ENCODE measurements at places on chromosomes 16 and 17. TPM values are rescaled to one million over a fixed set of nuclear protein-coding genes. Genes with fewer than 3 reads are reported as not detected.

DNA sequence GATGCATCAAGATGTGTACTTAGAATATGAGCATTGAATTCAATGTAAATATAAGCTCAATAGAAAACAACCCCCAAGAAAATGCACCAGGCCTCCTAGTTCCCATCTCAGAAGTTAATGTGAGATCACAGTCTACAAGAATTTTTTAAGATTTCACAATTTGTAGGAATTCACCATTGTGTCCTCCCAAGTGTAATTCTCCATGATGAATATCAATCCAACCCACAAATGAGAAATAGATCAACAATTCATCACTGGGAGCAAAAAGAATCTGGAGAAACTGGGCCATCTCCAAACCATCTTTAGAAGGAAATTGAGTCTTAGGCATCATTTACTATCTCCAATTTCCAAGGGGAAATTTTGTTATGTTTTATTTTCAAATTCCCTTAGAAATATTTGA lies 310.5 kb upstream of the GOT2 start:
- no peaks in the 10 kb centered on the region for H3K27me3 ChIP-seq
- no peak overlapping the region for H3K4me3 ChIP-seq
- no peaks in the 10 kb centered on the region for H3K4me1 ChIP-seq
- no peak for DNase-seq

- H3K27me3 ChIP-seq, result peaks cover 38% of the 10 kb centered on the region
- H3K27ac ChIP-seq, result no peak overlapping the region
- no peak for DNase-seq
Observed at GRCh38 chr16:78072275-78072674, 27.2 kb upstream of the WWOX start.

- peaks cover 2% of the 10 kb centered on the region for H3K36me3 ChIP-seq
- H3K27me3 ChIP-seq, result no peaks in the 10 kb centered on the region
- DNase-seq, result no peak
- no peak overlapping the region for H3K27ac ChIP-seq
- peaks cover 12% of the 10 kb centered on the region for H3K4me1 ChIP-seq
Observed at GRCh38 chr16:12242516-12242915, 266.0 kb downstream of the SNX29 start.

GRCh38 chr16:78816499-78817195 lies 717.2 kb downstream of the WWOX start:
- no peak overlapping the region for H3K27ac ChIP-seq
- no peak for DNase-seq
- H3K4me1 ChIP-seq, result peaks cover 10% of the 10 kb centered on the region
- H3K36me3 ChIP-seq, result no peaks in the 10 kb centered on the region

DNA sequence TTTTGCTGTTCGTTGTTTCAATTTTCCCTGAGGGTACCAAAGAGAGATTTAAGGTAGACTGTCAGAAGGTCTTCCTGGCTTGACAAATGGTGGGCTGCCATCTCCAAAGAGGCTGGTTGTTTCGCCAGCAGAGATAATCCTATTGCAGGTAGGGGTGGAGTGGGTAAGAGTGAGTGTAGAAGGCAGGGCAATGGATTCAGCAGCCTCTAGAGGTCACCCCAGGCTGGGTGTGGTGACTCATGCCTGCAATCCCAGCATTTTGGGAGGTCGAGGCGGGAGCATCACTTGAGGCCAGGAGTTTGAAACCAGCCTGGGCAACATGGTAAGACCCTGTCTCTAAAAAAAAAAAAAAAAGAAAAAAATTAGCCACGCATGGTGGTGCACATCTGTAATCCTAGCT lies 34.6 kb downstream of the DCAKD start:
- peaks cover 4% of the 10 kb centered on the region for H3K36me3 ChIP-seq
- peaks cover 16% of the 10 kb centered on the region for H3K4me1 ChIP-seq
- H3K4me3 ChIP-seq, result no peak overlapping the region
- no peak for DNase-seq

- H3K36me3 ChIP-seq, result no peaks in the 10 kb centered on the region
- H3K27me3 ChIP-seq, result peaks cover 14% of the 10 kb centered on the region
- no peak for DNase-seq
- H3K4me1 ChIP-seq, result peaks cover 4% of the 10 kb centered on the region
- H3K4me3 ChIP-seq, result no peak overlapping the region
Observed at GRCh38 chr16:71537643-71538042, 11.4 kb downstream of the CHST4 start.

The WRAP53 gene
- 6.6 TPM for total RNA-seq

GRCh38 chr17:19978805-19979211 lies 1.2 kb upstream of the AKAP10 start:
- peak overlapping the region; percentile 94 for H3K4me3 ChIP-seq
- no peaks in the 10 kb centered on the region for H3K27me3 ChIP-seq
- peaks cover 2% of the 10 kb centered on the region for H3K36me3 ChIP-seq
- H3K27ac ChIP-seq, result peak overlapping the region; percentile 93
- H3K4me1 ChIP-seq, result peaks cover 29% of the 10 kb centered on the region

The CACNG3 gene
- total RNA-seq, result not detected

DNA sequence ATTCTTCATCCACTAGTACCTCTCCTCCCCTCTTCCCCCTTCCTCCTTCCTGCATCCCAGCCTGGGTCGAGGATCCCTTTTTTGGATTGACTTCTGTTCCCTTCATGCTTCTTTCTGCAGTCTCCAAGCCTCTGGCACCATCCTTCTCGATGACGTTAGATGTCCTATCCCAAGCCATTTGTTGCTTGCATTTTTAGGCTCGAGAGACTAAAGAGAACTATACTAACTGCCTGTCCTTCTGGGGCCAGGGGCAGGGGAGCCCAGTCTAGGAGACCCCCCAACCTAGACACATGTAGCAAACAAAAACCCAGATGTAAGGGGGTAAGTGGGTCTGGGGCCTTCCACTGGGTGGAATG lies 23.9 kb downstream of the UNK start:
- H3K27ac ChIP-seq, result peak overlapping the region; percentile 78
- no peak overlapping the region for H3K4me3 ChIP-seq
- peaks cover 2% of the 10 kb centered on the region for H3K36me3 ChIP-seq
- peaks cover 6% of the 10 kb centered on the region for H3K4me1 ChIP-seq
- H3K27me3 ChIP-seq, result no peaks in the 10 kb centered on the region
- no peak for DNase-seq

GRCh38 chr16:57643147-57643874 lies 14.9 kb downstream of the ADGRG1 start:
- peaks cover 4% of the 10 kb centered on the region for H3K27me3 ChIP-seq
- no peak for DNase-seq

The TBC1D3 gene
- total RNA-seq, result 6.9 TPM

DNA sequence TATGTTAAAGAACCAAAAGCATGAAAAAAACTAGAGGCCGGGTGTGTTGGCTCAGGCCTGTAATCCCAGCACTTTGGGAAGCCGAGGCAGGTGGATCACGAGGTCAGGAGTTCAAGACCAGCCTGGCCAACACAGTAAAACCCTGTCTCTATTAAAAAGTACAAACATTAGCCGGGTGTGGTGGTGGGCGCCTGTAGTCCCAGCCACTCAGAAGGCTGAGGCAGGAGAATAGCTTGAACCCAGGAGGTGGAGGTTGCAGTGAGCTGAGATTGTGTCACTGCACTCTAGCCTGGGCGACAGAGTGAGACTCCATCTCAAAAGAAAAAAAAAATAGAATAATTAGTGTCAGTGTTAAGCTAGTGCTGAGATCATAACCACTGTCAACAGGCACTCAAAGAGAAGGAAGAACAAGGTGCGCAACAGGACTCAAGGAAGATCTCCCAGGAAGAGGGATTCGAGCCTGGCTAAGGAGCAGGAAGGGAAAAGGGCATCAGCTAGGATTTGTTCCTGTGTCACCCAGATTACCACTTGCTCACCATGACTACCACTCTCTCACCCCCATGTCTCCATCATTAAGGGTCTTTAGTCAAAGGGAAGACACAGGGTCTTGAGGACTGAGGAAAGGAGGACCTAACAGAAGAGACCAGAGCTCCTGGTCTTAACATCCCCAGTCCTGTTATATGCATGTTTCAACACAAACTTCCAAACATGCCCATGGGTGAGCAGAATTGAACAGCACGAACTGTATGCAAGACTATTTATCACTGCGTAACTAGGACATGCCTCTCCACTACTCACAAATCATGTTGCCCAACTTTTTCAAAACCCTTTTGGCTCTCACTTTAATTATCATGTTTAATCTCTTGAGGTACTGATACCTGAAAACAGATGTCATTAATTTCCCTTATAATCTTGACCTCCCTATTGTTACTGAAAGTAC lies 88.3 kb upstream of the PLEKHM1 start:
- peaks cover 86% of the 10 kb centered on the region for H3K4me1 ChIP-seq
- H3K27ac ChIP-seq, result peak overlapping the region; percentile 100
- no peaks in the 10 kb centered on the region for H3K27me3 ChIP-seq
- no peak for DNase-seq
- H3K36me3 ChIP-seq, result peaks cover 17% of the 10 kb centered on the region

GRCh38 chr17:17680477-17681186 lies 626 bp upstream of the RAI1 start:
- peaks cover 24% of the 10 kb centered on the region for H3K4me1 ChIP-seq
- no peaks in the 10 kb centered on the region for H3K36me3 ChIP-seq
- H3K4me3 ChIP-seq, result peak overlapping the region; percentile 52
- no peak overlapping the region for H3K27ac ChIP-seq
- no peak for DNase-seq

DNA sequence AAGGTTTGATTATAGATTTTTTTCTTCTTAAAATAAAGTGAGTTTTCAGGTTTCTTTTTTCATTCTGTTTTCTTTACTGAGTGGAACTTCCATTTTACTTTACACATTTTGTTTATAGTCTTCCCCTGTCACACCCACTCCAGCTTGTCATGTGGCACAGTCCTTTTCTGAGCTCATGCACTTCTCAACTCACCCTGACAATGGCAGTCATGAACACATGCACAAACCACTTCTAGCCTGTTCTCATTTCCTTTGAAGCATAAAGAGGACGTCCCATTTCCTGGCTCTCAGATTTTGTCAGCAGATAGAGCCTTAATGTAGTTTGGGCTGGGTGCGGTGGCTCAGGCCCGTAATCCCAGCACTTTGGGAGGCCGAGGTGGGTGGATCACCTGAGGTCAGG lies 168.0 kb downstream of the AHSP start:
- H3K27ac ChIP-seq, result no peak overlapping the region
- H3K4me1 ChIP-seq, result no peaks in the 10 kb centered on the region
- H3K36me3 ChIP-seq, result no peaks in the 10 kb centered on the region
- H3K27me3 ChIP-seq, result no peaks in the 10 kb centered on the region

DNA sequence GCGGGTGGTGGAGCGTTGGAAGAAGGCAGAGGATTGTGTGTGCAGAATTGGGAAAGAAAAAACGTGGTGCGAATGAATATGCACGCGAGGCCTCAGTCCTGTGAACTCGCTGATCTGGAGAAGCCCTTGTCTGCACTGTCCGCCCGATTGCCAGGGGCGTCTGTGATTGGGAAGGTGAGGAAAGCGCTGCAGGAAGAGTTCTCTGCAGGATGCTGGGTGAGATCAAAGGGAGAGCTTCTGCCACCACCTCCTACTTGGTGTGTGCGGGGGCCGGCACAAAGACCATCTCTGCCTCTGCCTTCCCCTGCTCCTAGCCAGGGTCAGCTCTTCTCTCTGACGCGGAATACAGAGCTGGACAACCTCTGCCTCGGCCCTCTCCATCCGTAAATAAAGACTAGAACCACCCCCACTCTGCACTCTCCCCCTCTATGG lies 841 bp upstream of the RAB5C start:
- peak overlapping the region; percentile 95 for H3K27ac ChIP-seq
- H3K27me3 ChIP-seq, result no peaks in the 10 kb centered on the region
- peak overlapping the region; percentile 95 for H3K4me3 ChIP-seq
- H3K4me1 ChIP-seq, result peaks cover 23% of the 10 kb centered on the region

The SPNS2 gene
- total RNA-seq, result 0.73 TPM

The KCNJ16 gene
- not detected for total RNA-seq

- no peak overlapping the region for H3K4me3 ChIP-seq
- no peaks in the 10 kb centered on the region for H3K4me1 ChIP-seq
- H3K27ac ChIP-seq, result no peak overlapping the region
Observed at GRCh38 chr17:27856676-27857432, 36.3 kb downstream of the LYRM9 start.

GRCh38 chr17:36498560-36499300 lies 12.2 kb downstream of the ZNHIT3 start:
- DNase-seq, result no peak
- H3K27me3 ChIP-seq, result no peaks in the 10 kb centered on the region

GRCh38 chr17:66021757-66022156 lies 170.2 kb downstream of the CEP112 start:
- peaks cover 4% of the 10 kb centered on the region for H3K36me3 ChIP-seq
- H3K27me3 ChIP-seq, result no peaks in the 10 kb centered on the region
- no peak overlapping the region for H3K4me3 ChIP-seq
- no peak for DNase-seq
- H3K27ac ChIP-seq, result no peak overlapping the region
- H3K4me1 ChIP-seq, result no peaks in the 10 kb centered on the region

The SLFN11 gene
- total RNA-seq, result 26.7 TPM

- H3K36me3 ChIP-seq, result no peaks in the 10 kb centered on the region
- peaks cover 6% of the 10 kb centered on the region for H3K4me1 ChIP-seq
- no peak overlapping the region for H3K27ac ChIP-seq
- H3K4me3 ChIP-seq, result no peak overlapping the region
- peaks cover 28% of the 10 kb centered on the region for H3K27me3 ChIP-seq
Observed at GRCh38 chr16:87041286-87041685, 275.9 kb downstream of the C16orf95 start.

DNA sequence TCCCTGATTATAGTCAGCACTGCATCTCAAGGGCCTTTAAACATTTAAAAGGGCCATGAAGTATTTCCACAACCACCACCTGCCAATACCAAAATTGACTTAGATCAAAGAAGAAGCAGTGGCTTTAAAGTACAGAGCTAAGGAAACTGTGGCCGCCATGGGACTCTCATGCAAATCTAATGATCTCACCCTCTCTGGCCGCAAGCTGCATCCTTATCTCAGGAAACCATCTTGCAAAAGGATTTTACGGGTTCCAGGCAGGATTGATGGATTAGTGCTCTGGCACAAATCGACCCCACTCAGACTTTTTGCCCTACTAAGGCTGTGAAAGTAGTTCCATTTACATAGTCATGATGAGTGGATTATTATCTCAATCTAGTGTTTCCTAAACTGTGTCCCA lies 22.6 kb downstream of the CDRT4 start:
- no peak for DNase-seq
- no peaks in the 10 kb centered on the region for H3K27me3 ChIP-seq
- H3K27ac ChIP-seq, result no peak overlapping the region
- no peak overlapping the region for H3K4me3 ChIP-seq
- H3K4me1 ChIP-seq, result peaks cover 8% of the 10 kb centered on the region

DNA sequence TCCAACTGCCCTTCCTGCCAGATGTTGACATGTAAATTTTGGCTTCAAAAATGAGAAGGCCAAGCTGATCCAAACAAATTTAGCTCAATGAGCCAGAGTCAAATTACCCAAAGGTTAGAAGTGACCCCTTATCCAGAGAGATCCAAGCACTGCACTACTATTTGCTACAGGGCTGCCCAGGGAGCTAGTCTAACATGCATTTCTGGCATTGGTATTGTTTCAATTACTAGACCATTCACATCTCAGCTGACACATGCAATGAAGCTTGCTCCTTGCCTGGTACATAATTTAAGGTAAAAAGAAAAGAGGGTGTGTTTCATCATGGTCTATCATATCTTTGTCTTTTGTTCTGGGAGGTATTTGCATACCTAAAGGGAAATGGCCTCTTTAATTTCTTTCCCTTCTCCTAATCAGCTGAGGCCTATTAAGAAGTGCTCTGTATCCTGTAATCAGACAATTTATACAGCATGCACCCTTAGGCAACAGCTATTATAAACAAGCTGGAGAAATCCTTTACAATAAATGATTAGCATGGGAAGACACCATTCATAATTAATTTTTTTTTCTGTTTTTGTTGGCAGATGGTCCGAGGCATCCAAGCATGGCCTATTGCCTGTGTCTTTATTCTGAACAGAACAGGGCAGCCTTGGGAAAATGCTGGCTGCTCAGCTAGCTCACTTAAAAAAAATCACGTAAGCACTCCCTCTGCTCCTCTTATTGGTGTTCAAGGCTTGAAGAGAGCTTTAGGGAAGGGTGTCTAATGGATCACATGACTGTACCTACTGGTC lies 161.5 kb upstream of the SALL1 start:
- DNase-seq, result no peak
- H3K36me3 ChIP-seq, result no peaks in the 10 kb centered on the region
- no peak overlapping the region for H3K27ac ChIP-seq
- no peaks in the 10 kb centered on the region for H3K27me3 ChIP-seq
- no peaks in the 10 kb centered on the region for H3K4me1 ChIP-seq

The MT1F gene
- 3.3 TPM for total RNA-seq
